Astrocyte of the cerebellum (primary cell): ENCODE measurements at places on chromosomes 2 and 18.

DNA sequence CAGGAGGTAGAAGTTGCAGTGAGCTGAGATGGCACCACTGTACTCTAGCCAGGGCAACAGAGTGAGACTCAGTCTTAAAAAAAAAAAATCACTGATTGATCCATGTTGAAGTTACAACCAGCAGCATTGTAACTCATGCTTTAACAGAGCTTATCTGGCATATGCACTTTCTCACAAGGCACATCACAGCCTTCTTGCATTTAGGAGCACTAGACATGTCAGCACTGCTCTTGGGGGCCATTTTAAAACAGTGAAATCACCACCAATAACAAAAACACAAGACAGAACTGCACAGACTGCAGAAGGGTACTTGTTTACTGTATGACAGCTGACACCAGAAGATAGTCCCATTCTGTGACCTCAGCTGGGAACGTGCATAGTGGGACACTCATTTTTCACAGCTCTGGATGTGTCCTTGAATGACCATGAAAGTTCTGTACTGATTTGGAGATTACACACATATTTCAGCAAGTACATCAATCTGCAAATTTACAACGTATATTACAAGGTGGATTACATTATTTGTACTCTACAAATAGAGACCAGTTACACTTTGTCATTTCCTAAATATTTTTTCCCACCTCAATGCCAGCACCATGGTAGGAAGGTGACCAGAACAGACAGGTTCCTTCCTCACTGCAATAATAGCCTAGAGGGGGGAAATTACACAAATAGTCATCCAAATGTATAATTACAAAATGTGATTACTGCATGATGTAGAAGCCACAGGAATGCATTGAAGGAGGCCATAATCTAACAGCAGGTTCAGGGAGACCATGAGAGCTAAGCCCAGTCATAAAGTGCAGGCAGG is 35.1 kb downstream of the CCBE1 start:
- DNase-seq = peak; percentile 29

DNA sequence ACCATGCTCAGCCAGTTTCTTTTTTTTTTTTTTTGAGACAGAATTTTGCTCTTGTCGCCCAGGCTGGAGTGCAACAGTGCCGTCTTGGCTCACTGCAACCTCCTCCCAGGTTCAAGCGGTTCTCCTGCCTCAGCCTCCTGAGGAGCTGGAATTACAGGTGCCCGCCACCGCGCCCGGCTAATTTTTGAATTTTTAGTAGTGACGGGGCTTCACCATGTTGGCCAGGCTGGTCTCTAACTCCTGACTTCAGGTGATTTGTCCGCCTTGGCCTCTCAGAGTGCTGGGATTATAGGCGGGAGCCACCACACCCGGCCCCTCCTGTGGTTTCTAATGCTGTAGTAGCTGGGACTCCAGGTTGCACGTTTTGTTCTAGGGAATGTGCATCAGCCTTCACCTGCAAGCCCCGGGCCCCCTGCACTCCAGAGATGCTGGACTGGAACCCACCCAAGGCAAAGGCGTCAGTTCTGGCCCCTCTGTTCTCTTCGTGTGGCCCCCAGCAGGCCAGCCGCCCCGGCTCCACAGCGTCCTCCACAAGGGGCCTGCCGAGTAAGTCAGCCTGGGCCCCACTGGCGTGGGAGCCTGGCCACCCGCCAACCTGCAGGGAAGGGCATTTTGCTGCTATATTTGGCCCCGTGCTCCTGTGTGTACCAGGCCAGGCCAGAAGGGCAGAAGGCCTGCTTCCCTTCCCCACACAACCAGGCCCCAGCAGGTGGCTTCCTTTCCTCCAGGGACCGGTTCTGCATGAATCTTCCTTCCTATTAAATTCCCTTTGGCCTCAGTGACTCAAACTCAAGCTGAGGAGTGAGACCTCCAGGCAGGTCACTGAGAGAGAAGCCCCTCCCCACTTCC is 25.7 kb upstream of the B3GNT7 start:
- DNase-seq = no peak

- no peak for DNase-seq
Measured at GRCh38 chr2:230358305-230358704, 31.3 kb downstream of the SP140L start.

- no peak for DNase-seq
Measured at GRCh38 chr18:63287691-63288220, 31.8 kb downstream of the BCL2 start.

- peak; percentile 22 for DNase-seq
Measured at GRCh38 chr2:13652531-13653313, 936.0 kb downstream of the TRIB2 start.

GRCh38 chr2:120434492-120435308 is 88.8 kb downstream of the INHBB start:
- no peak for DNase-seq

DNA sequence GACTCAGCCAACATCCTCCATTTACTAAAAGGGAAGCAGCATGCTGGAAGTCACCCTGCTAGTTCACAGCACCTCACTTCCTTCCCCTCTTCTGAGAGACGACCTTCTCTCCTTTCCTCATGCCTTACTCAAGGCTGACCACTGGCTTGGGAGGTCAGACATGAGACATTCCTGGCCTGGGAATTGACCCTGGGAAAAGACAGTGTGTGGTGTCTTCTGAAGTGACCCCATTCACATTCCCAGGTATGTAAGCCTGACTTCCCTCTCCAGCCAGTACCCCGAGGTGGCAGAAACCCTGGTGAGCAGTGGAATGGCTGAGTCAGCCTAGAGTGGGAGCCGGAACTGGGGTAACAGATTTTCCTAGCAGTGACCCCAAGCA is 92.4 kb downstream of the PLB1 start:
- DNase-seq = no peak

DNA sequence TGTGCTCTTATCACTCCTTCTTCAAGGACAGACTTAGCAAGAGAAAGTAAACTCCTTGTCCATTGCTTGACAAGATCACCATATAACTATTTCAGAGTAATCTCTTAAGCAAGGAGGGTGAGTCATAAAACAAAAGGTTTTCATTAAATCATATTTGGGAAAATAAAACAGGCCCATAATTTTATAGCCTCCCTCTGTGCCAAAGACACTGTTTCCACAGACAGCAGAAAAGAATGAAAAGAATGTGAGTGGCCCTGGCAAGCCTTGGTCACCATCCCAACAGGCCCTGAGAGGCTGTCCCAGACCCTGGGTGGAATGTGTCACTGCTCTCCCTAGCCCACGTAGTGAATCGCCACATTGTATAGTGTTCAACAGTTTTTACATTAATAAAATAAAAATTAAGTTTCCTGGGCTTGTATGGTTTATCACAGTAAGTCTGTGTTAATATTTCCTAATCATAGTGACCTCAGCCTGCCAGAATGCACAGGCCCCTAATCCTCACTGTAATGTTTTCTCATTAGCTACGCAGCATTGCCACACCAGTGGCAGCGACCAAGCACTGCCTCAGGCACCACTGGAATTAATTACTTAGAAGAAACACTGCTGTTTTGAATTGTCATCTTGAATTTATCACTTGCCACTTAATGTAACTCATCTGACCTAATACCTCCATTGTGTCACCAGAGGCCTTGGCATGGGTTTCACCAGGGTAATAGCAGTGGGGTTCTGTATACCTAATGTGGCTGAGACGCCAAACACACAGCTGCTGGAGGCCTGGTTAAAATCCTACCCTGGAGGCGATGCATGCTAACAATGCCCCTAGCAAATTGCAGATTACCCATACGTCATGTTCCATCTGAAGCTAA is 401.9 kb downstream of the LNPK start:
- no peak for DNase-seq

- no peak for DNase-seq
Measured at GRCh38 chr18:12362473-12363174, 14.4 kb downstream of the AFG3L2 start.

DNA sequence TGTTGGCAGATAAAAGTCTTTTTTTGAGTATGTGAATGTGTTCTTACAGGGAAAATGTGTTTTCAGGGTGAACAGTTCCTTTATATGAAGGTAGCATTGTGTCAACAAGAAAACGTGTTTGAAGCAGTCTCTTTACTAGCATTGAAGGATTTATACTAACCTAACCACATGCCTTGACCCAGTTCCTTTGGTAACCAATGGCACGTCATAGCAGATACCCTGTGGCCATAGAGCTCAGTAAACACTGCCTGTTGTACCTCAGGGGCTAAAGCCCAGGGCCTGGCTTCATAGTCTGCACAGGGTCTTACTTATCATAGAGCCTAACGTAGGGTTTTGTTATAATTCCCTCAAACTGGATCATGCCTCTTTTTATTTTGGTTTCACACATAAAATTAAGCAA is 32.1 kb upstream of the NFU1 start:
- DNase-seq = no peak

DNA sequence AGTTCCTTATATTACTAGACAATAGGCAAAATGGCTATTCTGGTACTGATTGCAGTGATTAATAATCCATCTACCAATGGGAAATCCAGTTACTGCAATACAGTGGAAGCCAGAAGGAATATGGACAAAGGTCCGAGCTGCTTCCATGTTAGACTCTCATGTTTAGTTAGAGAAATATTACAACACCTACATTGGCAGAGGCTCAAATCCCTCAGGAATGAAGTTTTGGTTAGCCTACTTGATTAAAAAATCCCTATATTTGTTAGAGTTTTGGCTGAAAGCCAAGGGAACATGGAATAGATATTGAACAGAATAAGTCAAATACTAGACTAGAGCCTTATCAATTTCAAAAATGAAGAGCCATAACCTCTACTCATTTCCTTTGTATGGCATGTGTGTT is 48.5 kb downstream of the ARL6IP6 start:
- DNase-seq = peak; percentile 65

DNA sequence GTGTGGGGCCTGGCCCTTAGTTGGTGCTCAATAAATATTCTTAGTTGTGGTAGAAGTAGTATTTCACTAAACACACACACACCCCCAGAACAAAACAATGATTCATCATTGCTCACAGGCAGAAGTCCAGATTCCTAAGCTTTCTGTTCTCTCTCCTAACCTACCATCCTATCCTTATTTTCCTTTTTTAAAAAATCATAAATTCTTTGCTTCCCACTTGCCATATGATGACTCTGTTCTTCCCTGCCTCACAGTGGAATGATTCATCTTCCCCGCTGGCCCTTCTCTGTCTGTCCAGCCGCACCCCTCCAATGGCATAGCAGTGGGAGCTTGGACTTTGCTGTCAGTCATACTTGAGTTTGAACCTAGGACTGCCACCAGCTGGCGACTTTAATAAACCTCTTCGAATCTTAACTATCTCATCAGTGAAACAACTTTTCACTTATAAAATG is 5.2 kb downstream of the EML6 start:
- peak; percentile 47 for DNase-seq

DNA sequence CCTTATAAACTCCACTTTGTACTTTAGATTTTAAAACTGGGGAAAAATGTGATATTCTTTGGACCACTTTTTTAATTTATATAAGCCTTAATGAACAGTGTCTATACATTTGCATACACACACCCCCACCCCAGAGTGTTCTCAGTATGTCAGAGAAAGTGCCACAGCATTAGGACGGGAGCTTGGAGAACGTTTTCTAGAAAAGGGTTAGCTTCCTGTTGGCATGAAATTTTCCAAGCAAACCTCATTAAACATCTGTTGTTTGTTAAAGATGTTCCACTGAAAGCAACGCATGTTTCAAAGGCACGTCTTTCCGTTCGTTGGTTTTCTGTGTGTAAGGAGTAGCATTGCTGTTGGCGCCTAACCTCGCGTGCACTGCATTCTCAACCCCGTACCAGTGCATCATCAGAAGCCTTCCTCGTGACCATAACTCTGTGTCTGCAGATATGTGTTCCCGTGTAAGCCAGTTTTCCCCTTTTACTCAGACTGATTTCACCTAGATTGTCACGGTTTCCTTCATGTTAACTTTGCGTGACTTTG is 228.5 kb downstream of the ALPK2 start:
- DNase-seq = no peak

GRCh38 chr18:60246606-60247005 is 126.0 kb downstream of the MC4R start:
- DNase-seq = no peak

DNA sequence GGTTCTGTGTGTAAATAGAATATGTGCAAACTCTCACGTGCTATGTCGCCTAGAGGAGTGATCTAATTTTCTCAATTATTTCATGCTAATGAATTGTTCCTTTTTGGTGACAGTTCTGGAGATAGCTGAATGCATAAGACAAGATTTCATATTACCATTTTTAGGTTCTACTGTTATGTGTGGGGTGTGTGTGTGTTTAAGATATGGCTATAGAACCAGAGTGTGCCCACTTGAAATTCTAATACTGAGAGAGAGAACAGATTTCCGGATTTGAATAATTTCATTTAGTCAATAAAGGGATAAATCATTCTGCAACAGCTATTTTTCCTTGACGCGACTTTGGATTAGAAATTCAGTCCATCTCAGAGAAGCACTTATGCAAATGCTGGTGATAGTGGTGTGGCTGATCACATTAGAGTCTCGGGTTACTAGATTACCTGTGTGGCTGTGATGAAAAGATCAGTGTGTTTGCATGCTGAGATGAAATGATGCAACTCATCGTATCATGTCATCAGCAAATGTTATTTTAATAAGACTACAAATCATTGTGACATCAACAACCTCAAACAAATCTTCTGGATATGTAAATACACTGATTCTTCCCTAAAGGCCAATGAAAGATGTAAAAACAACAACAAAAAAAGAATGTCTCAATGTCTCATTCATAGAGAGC is 415.9 kb downstream of the EPHA4 start:
- no peak for DNase-seq

GRCh38 chr2:205865056-205865455 is 182.8 kb downstream of the NRP2 start:
- no peak for DNase-seq

- no peak for DNase-seq
Measured at GRCh38 chr2:157320409-157320808, 5.2 kb downstream of the ERMN start.

DNA sequence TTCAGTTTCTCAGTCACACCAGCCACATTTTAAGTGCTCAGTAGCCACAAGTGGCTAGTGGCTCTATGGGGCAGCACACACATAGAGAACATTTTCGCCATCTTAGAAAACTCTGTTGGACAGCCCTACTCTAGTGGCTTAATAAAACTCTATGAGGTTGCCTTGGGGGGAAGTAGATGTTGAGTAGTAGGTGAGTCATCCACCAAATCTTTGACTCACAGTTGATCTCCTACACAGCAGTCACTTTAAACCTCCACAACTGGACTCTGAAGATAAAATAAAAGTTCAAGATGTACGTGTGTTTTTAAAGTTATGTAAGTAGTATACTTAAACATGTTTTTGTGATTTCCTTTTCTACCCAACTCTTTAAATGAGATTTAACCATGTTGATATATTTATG is 379.0 kb downstream of the SETBP1 start:
- no peak for DNase-seq

- DNase-seq = no peak
Measured at GRCh38 chr18:2070631-2071030, 500.7 kb downstream of the METTL4 start.
